ENCODE measurements at places on chromosomes 3 and 15.

DNA sequence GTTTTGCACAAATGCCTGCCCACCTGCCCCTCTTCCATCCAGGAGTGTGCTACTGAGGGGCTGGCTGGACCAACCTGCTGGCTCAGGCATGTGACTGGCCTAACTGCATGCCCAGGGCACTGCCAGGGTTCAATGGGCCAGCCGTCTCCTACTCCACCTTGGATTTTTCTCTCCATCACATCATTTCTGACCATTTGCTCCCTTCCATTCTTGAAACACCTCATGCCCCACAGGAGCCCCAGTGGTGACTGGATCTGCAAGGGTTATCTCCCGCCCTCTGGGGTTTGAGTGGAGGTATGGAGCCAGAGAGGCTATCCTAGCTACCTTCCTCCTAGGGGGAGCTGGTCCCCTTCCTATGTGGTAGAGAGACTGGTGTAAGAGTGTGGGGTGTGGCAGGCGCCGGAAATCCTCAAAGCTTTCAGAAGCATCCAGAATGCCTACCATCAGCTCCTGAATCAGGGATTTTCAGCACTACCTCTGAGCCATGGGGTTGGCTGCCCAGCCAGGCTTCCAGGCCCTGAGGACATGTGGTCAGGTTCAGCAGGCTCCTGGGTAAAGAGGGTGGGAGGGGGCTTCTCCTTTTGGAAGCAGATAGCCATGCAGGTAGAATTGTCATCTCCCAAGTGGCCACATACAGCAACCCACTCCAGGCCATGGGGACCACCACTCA, 2.9 kb upstream of the MANF start:
- no peak for DNase-seq

- no peak for DNase-seq
These were observed 3.4 kb downstream of the CIB2 start for GRCh38 chr15:78127882-78128281.

GRCh38 chr15:47410247-47410646, 307.1 kb upstream of the SEMA6D start:
- DNase-seq: no peak

- no peak for DNase-seq
These were observed 14.6 kb downstream of the HDAC11 start for GRCh38 chr3:13494463-13495350.

DNA sequence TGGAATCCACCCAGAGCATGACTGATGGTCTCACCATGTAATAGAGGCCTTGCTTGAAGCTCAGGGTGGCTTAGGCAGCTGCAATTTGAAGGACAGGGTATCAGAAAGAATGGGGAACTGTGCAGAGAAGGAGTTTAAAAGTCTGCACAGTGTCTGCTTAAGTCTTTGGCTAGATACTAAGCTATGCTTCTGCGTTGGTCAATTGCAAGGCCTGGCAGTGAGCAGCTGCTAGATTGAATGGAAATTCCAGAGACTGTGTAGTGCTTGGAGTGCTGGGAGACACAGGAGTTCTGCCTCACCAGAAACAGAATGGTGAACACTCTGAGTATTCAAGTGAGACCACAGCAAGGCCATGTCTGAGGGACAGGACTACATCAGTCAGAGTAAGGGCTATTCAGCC, 17.3 kb upstream of the ATP10A start:
- no peak for DNase-seq

GRCh38 chr3:10816019-10816862, at the start of gene SLC6A11:
TSS of gene SLC6A11 (plus strand) at chr3:10816228. CDS start at chr3:10816266, 38 bp downstream.
- no peak for DNase-seq

All from stimulated activated CD4-positive, alpha-beta T cell treated with anti-CD3 and anti-CD28 coated beads, Interleukin-15, amount 100 ng/mL, for 48 hours (primary cell).